IMR-90 (cell line): ENCODE measurements at places on chromosomes 12 and 14. TPM values are rescaled to one million over a fixed set of nuclear protein-coding genes. Genes with fewer than 3 reads are reported as not detected.

MUCL1 gene
- total RNA-seq, result not detected in 2 replicates

MYO1A gene
- total RNA-seq, result under 0.01 TPM in 1 of 2 replicates, not detected in the other

- no peaks in the 10 kb centered on the region for H3K27me3 ChIP-seq
- peak; percentile 4 for DNase-seq
- no peaks in the 10 kb centered on the region for H3K4me1 ChIP-seq
- H3K27ac ChIP-seq, result no peak overlapping the region
Measured at GRCh38 chr12:97148941-97149559, 242.0 kb downstream of the NEDD1 start.

MYG1 gene
- 47.2 and 49.8 TPM in 2 replicates for total RNA-seq
